ENCODE measurements at places on chromosomes 3 and 15.

DNA sequence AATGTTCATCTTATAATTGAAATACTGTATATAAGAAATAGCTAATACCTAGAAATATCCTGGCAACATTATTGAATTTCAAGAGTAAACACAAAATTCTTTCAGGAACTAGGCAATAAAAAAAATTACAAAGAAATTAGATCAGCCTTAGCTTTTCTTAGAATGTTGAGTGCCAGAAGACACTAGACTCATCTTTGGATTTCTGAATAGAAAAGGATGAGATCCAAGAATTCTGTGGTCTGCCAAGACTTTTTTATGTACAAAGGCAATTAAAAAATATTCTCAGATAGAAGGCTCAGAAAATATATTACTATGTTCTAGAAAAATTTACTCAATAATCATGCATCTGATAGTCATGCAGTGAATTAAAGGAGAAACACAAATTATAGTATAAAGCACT, 294.5 kb upstream of the CDIN1 start:
- DNase-seq: no peak

DNA sequence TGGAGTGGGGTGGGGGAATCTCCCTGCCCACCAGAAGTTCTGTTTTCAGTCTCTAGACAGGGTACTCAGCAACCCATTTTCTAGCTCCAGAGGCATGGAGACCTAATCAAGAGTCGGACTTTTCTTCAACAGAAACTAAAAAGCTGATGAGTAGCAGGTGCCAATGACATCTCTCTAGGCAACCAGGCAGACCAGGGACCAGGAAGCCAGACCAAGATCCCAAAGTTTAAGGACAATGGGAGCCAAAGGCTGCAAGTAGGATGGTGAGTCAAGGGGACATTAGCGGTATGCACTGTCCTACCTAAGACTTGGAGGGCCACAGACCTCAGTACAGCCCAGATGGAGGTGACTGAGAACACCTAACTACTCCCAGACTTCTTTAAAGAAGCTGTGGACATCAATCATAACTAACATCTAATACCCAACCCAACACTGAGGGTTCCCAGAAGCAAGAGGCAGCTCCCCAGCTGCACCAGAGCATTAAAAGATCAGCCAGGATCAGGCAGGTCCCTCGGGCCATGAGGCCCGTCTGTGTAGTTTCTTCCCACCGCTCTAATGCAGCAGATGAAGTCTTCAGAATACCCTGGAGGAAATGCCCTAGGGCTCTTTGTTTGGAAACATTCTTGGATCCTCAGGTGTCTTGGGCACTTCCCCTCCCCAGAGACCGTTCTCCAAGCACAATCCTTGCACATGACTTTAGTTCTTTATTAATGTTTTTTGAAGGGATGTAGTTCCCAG, 979 bp downstream of the CCDC71 start:
- DNase-seq: no peak

DNA sequence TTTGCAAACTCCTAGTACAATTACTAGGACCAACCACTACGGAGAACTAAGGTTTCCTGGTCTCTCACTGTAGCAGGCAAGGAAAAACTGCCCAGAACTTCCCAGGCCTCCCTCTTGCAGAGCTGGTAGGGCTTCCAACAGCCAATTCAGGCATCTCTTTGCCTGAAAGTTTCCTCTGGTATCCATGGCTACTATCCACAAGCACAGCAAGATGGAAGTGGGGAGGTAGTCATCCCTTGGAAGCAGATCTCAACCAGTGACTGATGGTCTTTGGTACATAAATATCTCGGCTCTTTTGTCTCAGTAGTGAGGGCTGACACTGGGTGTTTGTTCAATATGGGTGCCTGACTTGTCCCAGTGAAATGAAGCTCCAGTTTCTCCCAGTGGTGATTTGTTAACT, 201.3 kb upstream of the MRPL3 start:
- DNase-seq: no peak

GRCh38 chr15:43977072-43977884, 150.5 kb downstream of the WDR76 start:
- DNase-seq: no peak

GRCh38 chr3:24886501-24886900, 391.9 kb upstream of the THRB start:
- no peak for DNase-seq
